ENCODE measurements at places on chromosomes 4 and X. TPM values are rescaled to one million over a fixed set of nuclear protein-coding genes. Genes with fewer than 3 reads are reported as not detected.

Gene XAGE2
- polyA plus RNA-seq = not detected

Gene CSAG3
- not detected for polyA plus RNA-seq

Gene RRH
- polyA plus RNA-seq = not detected

Gene CWH43
- polyA plus RNA-seq = not detected

Gene AFF2
- polyA plus RNA-seq = not detected

Measured in IgD-negative memory B cell (primary cell).